ENCODE measurements at places on chromosomes 2 and 18.

GRCh38 chr2:134500211-134500935, 218.4 kb downstream of the TMEM163 start:
- no peak for DNase-seq

GRCh38 chr2:63057249-63058143, 6.9 kb downstream of the OTX1 start:
- DNase-seq = no peak

- DNase-seq = no peak
Observed at GRCh38 chr18:74834424-74835309, 237.0 kb downstream of the ZNF407 start.

GRCh38 chr18:9022397-9023155, 79.9 kb upstream of the NDUFV2 start:
- no peak for DNase-seq

GRCh38 chr2:72394541-72395070, 246.9 kb upstream of the CYP26B1 start:
- no peak for DNase-seq

GRCh38 chr2:108605947-108606346, 71.7 kb downstream of the LIMS1 start:
- no peak for DNase-seq

- DNase-seq = peak; percentile 80
Observed at GRCh38 chr2:113080134-113080533, 12.4 kb downstream of the IL1F10 start.

- DNase-seq = no peak
Observed at GRCh38 chr2:48306409-48307284, 223.3 kb upstream of the STON1 start.

- DNase-seq = no peak
Observed at GRCh38 chr2:128775914-128776285, 457.2 kb upstream of the HS6ST1 start.

- no peak for DNase-seq
Observed at GRCh38 chr2:134782792-134783191, 55.6 kb upstream of the ACMSD start.

- DNase-seq = no peak
Observed at GRCh38 chr18:42654556-42654955, 460.9 kb downstream of the RIT2 start.

DNA sequence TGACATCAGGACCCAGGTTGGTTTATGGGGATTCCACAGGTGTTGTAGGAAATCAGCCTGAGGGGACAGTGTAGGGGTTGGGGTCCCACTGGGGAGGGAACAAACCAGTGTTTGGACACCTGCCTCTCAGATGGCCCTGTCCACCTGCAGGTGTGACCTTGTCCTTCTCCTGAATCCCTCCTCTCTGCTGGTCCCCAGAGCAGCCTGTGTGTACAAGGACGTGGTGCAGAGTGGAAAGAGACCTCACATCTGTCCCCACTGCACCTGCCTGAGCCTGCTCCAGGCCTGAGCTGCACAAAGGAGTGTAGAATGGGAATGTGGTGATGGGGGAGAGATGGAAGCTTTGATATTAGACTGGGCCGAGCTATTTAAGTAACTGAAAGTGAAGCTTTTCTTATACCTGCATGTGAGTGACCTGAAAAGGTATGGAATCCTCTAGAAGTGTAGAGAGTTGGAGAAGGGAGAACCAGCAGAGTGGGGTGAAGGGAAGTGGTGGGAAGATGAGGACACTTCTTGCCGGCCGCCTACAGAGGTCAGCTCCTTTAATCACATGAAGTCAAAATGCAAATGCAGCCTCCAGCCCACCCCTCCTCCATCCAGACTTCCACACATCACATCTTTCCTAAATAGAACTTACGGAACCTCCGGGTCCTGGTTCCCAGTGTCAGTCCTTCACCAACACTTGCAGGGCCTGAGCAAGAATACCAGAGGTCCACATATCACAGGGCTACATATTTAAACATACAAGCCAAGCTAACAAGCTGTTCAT, 89.3 kb upstream of the SMAD2 start:
- no peak for DNase-seq

DNA sequence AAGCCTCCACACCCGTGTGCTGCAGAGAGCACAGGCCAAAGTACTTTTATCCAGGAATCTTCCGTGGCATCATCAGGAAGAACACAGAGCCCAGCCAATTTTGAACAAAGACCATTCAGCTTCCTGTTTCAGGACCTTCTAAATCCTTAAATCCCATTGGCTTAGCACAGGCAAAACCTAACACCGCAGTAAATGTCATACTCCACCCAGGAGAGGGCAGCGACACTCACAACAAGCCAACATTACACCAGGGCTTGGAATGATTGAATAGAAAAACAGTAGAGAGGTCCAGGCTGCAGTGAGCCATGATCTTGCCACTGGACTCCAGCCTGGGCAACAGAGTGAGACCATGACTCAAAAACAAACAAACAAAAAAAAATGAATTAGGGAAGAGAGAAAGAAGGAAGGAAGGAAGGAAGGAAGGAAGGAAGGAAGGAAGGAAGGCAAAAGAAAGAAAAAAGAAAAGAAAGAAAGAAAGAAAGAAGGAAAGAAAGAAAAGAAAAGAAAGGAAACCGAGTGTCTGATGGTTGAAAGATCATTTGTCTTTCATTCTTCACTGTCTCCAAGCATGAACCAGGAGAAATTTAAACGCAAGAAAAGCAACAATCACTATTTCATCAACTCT, 144.6 kb upstream of the SATB2 start:
- DNase-seq = no peak

DNA sequence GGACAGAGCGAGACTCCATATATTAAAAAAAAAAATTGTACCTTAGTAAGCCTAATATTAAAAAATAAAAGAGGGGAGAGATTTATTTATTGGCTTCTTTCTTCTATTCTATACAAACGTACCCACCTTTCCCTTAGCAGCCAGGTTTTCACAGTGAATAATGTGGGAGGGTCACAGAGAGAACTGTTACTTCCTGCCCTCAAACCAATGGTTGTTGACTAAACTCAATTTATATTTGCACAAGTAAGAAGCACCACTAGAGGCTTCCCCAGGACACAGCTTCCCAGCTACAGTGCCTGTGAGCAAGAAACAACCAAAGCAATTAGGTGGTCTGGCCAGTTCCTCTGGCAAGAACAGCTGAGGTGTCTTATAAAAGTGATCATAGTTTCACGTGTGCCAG, 28.9 kb upstream of the GALR1 start:
- no peak for DNase-seq

- no peak for DNase-seq
Observed at GRCh38 chr18:8121101-8121500, 488.1 kb upstream of the RAB12 start.

DNA sequence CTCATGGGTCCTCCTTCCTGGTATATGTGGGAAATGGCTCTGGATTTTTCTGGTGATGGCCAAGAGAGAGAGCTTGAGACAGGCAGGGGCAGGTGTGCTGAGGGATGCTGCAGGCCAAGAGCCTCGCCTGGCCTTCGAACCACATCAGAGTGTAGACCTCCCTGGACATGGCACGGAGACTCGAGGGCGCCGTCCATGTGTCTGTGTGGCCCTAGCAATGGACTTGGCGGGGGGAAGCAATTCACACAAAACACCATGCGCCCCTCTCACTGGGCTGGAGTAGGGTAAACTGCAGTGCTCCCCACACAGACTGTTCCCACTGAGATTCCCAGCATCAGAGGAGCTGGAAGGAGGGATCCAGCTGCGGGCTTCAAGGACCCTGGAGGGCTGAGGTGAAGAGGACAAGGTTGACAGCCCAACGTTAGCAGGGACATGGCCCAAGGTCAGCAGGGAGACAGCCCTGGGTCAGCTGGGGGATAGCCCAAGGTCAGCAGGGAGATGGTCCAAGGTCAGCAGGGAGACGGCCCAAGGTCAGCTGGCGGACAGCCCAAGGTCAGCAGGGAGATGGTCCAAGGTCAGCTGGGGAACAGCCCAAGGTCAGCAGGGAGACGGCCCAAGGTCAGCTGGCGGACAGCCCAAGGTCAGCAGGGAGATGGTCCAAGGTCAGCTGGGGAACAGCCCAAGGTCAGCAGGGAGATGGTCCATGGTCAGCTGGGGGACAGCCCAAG, 75.4 kb upstream of the HDAC4 start:
- no peak for DNase-seq

GRCh38 chr2:119317554-119317953, 49.1 kb downstream of the C2orf76 start:
- no peak for DNase-seq

DNA sequence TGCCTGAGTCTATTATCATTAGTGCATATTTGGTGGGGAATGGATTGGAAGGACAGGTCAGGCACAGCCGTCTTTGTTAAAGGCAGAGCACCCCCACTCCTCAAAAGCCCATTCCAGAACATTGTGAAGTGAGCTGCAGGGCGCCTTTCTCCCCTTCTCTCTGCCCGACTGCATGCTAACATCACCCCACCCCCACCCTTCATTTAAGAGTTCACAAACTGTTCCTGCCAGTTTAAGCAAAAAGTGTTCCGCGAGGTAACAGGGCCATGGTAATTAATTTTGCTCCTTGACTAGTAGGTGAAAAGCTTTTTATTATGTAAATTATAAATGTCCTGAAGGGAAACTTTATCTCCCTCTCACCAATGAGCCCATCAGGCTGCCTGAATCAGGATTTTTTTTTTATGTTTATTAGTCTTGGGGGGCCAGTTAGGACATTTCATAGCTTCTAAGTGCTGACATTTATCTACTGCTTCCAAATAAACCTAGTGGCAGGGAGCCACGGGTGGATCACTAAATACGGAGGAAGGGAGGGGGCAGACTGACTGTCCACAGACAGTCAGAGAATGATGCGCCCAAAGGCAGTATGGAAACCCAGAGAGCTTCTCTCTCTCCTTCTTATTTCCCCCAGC, 99.4 kb downstream of the FTCDNL1 start:
- DNase-seq = no peak

DNA sequence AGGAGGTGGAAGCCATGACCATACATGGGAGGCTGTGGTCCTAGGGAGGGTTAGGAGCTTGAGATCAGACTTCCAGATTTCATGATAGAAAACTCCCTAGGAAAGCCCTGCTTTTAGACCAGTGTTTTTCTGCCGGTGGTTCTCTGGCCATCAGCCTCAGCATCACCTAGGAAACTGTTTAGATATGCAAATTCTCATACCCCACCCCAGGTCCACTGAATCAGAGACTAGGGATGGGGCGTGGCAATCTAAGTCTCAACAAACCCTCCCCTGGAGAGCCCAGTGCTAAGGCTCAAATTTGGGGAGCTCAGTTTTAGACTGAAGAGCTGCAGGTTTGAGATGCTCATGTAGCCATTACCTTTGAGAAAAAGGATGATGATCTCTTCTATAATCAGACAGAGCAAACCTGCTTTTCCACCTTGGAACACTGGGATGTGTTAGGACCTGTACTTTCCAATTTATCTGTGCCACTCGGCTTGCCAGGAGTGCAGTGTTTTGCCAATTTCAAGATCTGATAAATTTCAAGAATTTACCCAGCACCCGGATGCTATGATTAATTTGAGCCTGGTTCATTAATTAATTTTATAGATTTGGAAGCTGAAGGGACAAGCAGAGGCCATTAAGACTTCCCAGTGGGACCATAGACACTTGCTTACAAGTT, 31.5 kb upstream of the LYPD6B start:
- no peak for DNase-seq

GRCh38 chr2:33496150-33496549, 19.7 kb downstream of the RASGRP3 start:
- DNase-seq = no peak

DNA sequence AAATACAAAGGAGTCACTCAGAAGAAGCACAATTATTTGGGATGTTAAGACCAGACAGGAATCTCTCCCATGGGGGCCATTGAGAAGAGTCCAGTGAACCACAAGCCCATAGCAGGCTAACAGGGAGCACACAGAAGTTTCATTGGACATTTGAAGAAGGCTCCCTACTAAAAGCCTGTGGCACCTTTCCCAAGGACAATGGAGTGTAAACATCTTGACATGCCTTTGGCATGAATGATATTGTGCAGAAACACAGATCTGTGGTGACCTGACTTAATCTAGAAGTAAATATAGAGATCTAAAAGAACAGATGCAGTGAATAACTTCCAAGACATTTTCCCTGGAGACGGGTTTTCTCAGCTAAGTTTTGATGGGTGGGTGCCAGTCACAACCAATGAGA, 221.5 kb downstream of the EPHA4 start:
- no peak for DNase-seq

DNA sequence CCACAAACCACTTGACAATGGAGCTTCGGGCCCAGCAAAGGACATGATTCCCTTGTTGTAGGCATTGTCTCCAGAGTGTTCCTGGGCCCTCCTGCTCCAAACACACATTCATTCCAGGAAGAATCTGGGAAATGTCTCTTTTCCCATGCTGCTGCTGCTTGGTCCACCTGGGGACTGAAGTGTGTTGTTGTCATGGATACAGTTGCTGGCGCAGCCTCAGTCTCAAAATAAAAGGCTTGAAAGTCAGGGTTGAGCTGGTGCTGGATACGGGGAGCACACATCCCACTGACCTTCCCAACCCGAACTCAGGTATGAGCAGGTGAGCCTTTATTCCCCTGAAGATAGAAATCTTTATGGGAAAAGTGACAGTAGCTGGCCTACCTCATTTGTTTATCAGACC, 30.6 kb upstream of the SPP2 start:
- DNase-seq = no peak

DNA sequence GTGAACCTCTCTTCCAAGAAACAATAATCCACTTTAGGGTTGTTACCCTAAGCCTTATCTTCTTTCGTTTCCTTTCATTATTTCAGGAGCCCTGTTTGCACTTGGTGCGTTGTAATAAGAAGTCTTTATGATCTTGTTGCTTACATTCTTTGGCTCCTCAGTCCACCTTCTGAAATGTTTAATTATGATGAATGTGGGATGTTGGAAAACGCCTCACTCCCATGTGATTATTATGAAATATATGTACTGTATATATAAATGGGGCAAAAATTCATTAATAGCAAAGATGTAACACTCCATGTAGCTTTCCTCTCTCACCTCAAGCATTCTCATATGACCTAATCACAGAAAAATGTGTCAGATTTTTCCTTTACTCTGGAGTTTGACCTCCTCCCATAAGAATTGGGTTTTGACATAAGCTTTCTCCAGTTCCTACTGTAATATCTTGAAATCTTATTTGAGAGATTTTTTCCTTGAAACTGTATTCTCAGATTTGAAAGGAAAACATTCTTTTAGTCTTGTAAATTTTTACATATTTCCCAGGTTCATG, 397.2 kb upstream of the FANCL start:
- DNase-seq = no peak

DNA sequence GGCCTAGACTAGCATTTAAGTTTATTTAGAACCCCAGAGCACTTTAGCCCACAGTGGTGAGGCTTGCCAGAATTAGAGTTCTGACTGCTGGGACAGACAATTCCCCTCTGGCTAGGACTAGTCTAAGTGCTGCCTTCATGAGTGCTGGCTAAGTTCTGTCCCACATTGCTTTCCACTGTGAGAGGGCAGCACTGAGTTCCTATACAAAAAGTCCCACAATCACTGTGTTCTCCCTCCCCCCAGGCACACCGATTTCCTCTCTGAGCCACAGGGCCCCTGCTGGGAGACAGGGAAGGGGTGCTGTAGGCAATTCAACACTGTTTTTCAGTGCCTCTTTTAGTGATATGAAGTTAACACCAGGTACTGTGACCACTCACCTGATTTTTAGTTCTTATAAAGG, 310.9 kb downstream of the DLGAP1 start:
- DNase-seq = no peak

- peak; percentile 39 for DNase-seq
Observed at GRCh38 chr2:36507408-36507812, 90.6 kb downstream of the FEZ2 start.

GRCh38 chr2:138155304-138155703, 191.0 kb downstream of the HNMT start:
- DNase-seq = no peak

- no peak for DNase-seq
Observed at GRCh38 chr2:71746946-71747501, 293.7 kb downstream of the DYSF start.

- no peak for DNase-seq
Observed at GRCh38 chr2:222492683-222493082, 68.3 kb downstream of the SGPP2 start.

All from stimulated activated CD8-positive, alpha-beta memory T cell treated with anti-CD3 and anti-CD28 coated beads, Interleukin-4, amount 100 ng/mL, for 48 hours (primary cell).